ENCODE measurements at places on chromosomes 7 and 10. TPM values are rescaled to one million over a fixed set of nuclear protein-coding genes. Genes with fewer than 3 reads are reported as not detected.

DNA sequence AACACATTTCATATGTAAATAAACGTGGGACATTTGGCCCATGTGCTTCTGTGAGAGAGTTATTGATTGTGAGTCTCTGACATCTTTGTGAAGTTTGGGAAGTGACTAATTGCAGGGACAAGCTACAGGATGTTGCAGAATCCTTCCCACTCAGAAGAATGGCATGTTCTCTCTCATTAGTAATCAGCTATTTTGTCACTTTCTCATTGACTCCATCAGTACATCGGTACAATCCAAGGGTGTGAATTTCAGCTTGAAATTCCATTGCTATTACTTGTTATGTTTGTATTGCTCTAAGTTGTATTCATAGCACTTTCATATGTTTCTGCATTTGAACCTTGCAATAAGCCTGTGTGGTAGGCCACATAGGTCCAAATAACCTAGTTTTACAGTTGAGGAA is 100.0 kb upstream of the KCNMA1 start:
- no peak overlapping the region for H3K27ac ChIP-seq
- H3K4me3 ChIP-seq = no peak overlapping the region
- DNase-seq = no peak
- no peaks in the 10 kb centered on the region for H3K27me3 ChIP-seq

GRCh38 chr10:13983035-13983434 is 347.7 kb downstream of the FRMD4A start:
- H3K36me3 ChIP-seq = no peaks in the 10 kb centered on the region
- H3K27ac ChIP-seq = no peak overlapping the region
- H3K27me3 ChIP-seq = no peaks in the 10 kb centered on the region
- no peak overlapping the region for H3K4me3 ChIP-seq
- H3K4me1 ChIP-seq = peaks cover 3% of the 10 kb centered on the region
- DNase-seq = no peak

PCGF6 gene
- total RNA-seq = 5.5 TPM

DNA sequence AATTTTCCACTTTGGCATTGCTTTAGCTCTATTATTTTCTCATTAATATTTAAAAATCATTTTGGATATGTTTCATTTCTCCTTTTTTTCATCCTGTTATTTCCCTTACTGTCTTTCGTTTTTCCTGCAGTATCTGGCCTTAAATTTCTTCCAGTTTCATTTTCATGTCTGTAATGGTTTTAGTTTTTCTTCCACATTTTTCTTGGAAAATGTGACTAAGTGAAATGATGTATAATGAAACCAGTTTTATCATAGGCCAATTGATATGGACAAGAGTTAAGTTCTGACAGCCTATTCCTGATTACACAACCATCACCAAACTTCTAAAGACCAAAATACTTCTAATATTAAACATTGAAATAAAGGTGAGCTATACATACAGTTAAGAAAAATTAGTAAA is 158.5 kb downstream of the LHFPL3 start:
- H3K27me3 ChIP-seq = no peaks in the 10 kb centered on the region
- no peak overlapping the region for H3K4me3 ChIP-seq
- no peaks in the 10 kb centered on the region for H3K36me3 ChIP-seq
- no peak overlapping the region for H3K27ac ChIP-seq
- H3K4me1 ChIP-seq = no peaks in the 10 kb centered on the region
- no peak for DNase-seq

- peak overlapping the region; percentile 43 for H3K27ac ChIP-seq
- no peak for DNase-seq
- no peaks in the 10 kb centered on the region for H3K27me3 ChIP-seq
- no peak overlapping the region for H3K4me3 ChIP-seq
- H3K36me3 ChIP-seq = no peaks in the 10 kb centered on the region
Measured at GRCh38 chr10:63256009-63256773, 123.1 kb downstream of the NRBF2 start.

DNA sequence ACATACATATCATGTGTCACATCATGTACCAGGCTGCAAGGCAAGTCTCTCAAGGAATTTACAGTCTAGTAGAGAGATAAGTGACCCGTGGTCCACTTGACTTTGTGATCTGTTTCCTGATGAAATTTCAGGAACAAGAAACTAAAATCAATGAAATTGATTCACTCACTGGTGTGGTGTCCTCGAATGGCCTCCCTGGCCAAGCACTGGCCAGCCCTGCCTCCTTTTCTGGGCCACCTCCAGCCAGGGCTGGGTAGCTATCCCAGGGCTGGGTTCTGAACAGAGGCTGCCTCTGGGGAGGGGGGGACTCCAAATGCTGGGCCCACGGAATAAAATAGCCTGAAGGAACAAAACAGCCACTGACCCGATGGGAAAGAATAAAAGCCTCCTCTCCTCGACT is 182.2 kb downstream of the HERPUD2 start:
- DNase-seq = no peak
- H3K27ac ChIP-seq = no peak overlapping the region
- no peak overlapping the region for H3K4me3 ChIP-seq
- no peaks in the 10 kb centered on the region for H3K4me1 ChIP-seq
- H3K36me3 ChIP-seq = no peaks in the 10 kb centered on the region

WNT2 gene
- 12.9 TPM for total RNA-seq

FOXP2 gene
- 7.6 TPM for total RNA-seq

DNA sequence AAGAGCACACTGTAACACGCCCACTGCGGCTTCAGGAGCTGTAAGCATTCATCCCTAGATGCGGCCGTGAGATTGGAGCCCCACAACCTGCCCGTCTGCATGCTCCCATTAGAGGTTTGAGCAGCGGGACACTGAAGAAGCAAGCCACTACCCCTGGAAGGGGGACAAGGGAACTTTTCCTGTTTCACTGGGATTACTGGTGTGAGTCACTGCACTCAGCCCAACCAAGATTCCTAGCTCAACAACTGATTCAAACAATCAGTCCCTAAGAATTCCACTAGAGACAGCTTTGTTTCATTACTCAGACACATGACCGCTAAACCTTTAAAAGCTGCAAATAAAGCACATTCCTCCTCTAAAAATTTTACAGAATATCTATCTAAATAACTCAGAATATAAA is 69.8 kb downstream of the ORC5 start:
- no peak overlapping the region for H3K27ac ChIP-seq
- H3K4me1 ChIP-seq = no peaks in the 10 kb centered on the region
- peaks cover 40% of the 10 kb centered on the region for H3K36me3 ChIP-seq
- H3K27me3 ChIP-seq = no peaks in the 10 kb centered on the region
- H3K4me3 ChIP-seq = no peak overlapping the region

DNA sequence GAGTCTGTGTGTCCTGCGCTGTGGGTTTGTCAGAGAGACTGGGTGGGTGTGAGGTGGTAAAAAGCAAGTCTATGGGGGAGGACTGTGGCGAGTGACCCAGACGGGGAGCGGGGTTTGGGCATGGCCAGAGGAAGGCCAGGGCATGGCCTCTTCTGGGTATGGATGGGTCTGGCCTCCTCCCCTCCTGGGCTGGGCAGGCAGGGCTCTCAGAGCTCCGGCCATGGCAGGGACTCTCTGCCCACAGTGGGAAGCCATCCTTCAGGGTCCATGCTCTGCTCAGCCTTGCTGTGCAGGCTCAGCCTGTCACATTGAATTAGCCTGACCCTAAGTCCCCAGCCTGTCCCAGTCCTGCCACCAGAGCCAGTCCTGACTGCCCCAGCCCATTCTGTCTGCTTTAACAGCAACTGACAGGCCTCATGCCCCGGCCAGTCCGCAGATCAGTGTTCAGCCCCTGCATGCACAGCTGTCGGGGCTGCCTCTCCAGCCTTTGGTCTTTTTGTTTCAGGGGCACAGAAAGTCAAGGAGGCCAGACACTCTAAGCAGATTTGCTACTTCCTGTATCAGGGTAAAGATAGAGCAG is 7.9 kb downstream of the ANTXRL start:
- DNase-seq = peak; percentile 38
- H3K36me3 ChIP-seq = no peaks in the 10 kb centered on the region
- H3K27me3 ChIP-seq = no peaks in the 10 kb centered on the region
- no peak overlapping the region for H3K4me3 ChIP-seq

AMZ1 gene
- total RNA-seq = 0.29 TPM

DNA sequence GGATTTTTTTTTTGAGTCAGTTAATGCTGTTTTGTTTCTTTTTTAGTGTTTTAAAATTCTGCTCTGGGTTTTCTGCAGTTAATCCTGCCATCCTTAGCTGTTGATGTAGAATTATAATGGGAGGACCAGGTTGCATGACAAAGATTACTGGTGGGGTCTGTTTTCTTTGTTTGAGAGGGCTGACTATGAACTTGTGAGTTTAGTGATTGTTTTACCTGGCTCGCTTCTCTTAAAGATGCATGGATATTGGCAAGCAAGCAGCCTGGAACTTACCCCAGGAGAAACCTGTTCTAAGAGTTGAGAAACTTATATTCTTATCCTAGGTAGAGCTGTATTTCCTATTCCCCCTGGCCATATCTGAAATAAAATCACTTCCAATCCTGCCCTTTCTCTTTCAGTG is 727.8 kb downstream of the GRM8 start:
- H3K27ac ChIP-seq = no peak overlapping the region
- DNase-seq = no peak
- H3K36me3 ChIP-seq = no peaks in the 10 kb centered on the region
- H3K4me1 ChIP-seq = no peaks in the 10 kb centered on the region
- H3K4me3 ChIP-seq = no peak overlapping the region

GPR26 gene
- total RNA-seq = not detected

- no peaks in the 10 kb centered on the region for H3K4me1 ChIP-seq
- H3K27me3 ChIP-seq = no peaks in the 10 kb centered on the region
- DNase-seq = no peak
- H3K36me3 ChIP-seq = no peaks in the 10 kb centered on the region
- no peak overlapping the region for H3K27ac ChIP-seq
- no peak overlapping the region for H3K4me3 ChIP-seq
Measured at GRCh38 chr7:31857172-31857571, 170.2 kb downstream of the PPP1R17 start.

DNA sequence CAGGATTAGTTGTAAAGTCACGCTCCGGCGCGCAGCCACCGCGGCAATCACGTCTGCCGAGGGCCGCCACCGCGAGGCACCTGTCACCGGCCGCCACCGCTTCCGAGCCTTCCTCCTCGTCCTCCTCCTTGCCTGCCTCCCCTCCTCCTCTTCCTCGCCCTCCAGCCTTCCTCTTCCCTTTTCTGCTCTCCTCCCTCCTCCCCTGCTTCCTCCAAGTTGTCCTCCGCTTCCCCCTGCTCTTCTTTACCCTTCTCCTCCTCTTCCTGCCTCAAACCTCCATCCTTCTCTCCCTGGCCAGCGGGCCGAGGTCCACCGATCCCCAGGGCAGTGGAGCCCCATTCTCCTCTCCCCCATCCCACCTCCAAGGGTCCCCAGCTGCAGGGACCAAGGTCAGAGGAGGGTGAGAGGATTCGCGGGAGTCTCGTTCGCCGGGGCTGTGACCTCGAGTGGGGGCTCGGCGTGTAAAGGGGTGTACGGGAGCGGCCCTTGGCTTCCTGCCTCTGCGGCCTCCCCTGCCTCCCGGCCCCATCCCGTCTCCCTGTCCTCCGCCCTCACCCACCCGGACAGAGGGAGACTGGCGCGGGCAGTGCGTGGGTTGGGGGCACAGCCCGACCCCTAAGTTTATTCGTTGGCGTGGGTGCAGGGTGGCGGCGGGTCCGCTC is 89.5 kb upstream of the PAX2 start:
- DNase-seq = no peak
- no peak overlapping the region for H3K4me3 ChIP-seq
- peaks cover 15% of the 10 kb centered on the region for H3K4me1 ChIP-seq
- no peaks in the 10 kb centered on the region for H3K36me3 ChIP-seq
- no peak overlapping the region for H3K27ac ChIP-seq

DNA sequence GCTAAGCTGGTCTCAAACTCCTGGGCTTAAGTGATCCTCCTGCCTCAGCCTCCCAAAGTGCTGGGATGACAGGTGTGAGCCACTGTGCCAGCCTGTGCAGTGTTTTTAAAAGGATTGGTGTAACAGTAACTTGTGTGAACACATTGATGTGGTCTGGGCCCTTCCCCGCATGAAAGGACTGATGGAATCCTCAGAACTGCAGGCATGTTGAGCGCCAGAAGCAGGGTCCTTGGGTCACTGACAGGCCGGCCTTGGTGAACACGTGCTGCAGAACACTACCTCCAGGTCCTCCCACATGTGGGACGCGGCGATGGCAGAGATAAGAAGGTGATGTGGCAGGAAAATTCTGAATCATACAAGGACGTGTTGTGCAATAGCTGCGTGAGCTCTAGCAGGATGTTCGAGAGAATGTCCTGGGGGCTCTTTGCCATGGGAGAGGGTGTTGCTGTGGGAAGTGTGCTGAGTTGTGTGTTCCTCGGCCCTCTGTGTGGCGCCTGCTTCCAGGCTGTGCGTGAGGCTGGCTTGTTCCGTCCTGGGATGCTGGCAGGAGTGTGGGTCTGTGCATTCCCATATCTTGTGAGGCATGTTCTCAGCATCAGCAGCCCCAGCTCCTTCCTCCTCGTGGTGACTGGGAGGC is 68.2 kb downstream of the DNAJB6 start:
- H3K27me3 ChIP-seq = no peaks in the 10 kb centered on the region
- peaks cover 13% of the 10 kb centered on the region for H3K36me3 ChIP-seq
- peak; percentile 63 for DNase-seq
- no peaks in the 10 kb centered on the region for H3K4me1 ChIP-seq

CWF19L1 gene
- 16.8 TPM for total RNA-seq

SH3PXD2A gene
- total RNA-seq = 35.2 TPM

FAM25A gene
- not detected for total RNA-seq

GRCh38 chr10:47456079-47456785 is 27.7 kb downstream of the ANXA8 start:
- H3K27ac ChIP-seq = no peak overlapping the region
- no peaks in the 10 kb centered on the region for H3K36me3 ChIP-seq
- H3K4me3 ChIP-seq = no peak overlapping the region

DNA sequence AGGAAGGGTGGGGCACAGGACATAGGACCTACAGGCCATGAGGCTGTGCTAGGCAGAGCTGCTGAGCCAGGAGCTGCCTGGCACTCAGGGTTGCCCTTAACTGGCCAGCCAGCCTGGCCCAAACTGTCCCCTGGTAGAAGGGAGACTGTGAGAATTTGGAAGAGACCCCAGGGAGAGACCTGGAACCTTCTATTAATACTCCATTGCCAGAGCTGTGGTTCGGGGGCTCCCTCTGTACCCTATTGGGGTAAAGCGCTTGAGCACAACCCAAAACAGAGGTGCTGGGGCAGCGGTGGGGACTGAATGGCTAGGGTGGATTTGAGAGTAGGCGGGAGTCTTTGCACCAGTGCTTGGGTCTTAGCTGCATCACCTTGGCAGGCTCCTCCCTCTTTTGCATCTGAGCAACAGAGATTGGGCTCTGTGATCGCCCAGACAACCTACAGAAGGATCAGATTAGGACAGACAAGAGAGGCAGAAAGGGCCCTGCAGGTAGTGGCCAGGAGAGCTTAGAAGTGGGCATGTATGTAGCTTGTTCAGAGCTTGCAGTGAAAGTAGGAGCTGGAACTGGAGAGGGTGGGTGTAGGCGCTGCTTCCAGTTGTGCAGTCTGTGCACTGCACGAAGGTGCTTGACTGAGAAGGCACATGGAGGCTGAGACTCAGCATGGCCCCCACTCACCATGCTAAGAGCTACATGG is 53.3 kb downstream of the ADCYAP1R1 start:
- H3K36me3 ChIP-seq = no peaks in the 10 kb centered on the region
- no peak overlapping the region for H3K4me3 ChIP-seq
- H3K27me3 ChIP-seq = no peaks in the 10 kb centered on the region
- DNase-seq = no peak

GRCh38 chr7:55024776-55025175 is 6.0 kb downstream of the EGFR start:
- H3K27ac ChIP-seq = no peak overlapping the region
- no peaks in the 10 kb centered on the region for H3K36me3 ChIP-seq
- H3K4me3 ChIP-seq = no peak overlapping the region
- H3K27me3 ChIP-seq = peaks cover 2% of the 10 kb centered on the region
- H3K4me1 ChIP-seq = peaks cover 37% of the 10 kb centered on the region

- H3K4me3 ChIP-seq = no peak overlapping the region
- H3K4me1 ChIP-seq = no peaks in the 10 kb centered on the region
- H3K36me3 ChIP-seq = no peaks in the 10 kb centered on the region
- no peaks in the 10 kb centered on the region for H3K27me3 ChIP-seq
Measured at GRCh38 chr7:125661006-125661405, 731.4 kb upstream of the POT1 start.

Measured in upper lobe of right lung (tissue), 1 donor.